ENCODE measurements at places on chromosomes 11 and 22. TPM values are rescaled to one million over a fixed set of nuclear protein-coding genes. Genes with fewer than 3 reads are reported as not detected.

Gene MTFP1
- polyA plus RNA-seq = 8.1 TPM

DNA sequence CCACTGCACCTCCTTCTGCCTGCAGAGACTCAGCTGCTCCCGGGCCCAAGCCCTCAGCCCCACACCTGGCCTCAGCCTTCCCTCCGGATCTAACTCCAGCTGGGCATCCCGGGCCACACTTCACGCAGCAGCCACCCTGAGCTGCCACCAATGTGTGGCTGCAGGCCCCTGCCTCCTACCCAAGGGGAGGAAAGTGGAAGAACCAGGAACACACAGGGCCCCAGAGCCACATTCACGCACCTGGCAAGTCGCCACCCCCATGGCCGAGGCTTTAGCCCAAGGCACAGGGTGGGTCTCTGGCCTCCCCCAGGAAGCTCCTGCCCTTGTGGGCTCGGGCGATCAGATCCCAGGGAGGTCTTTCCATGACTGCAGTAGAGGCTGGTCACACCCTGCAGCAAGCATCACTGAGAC, 345.6 kb downstream of the CTTN start:
- DNase-seq = no peak
- H3K36me3 ChIP-seq = no peaks in the 10 kb centered on the region
- no peak overlapping the region for H3K4me3 ChIP-seq
- H3K4me1 ChIP-seq = no peaks in the 10 kb centered on the region
- no peak overlapping the region for H3K27ac ChIP-seq

GRCh38 chr11:97722065-97722464, 1298.7 kb upstream of the CNTN5 start:
- H3K4me3 ChIP-seq = no peak overlapping the region
- no peaks in the 10 kb centered on the region for H3K27me3 ChIP-seq
- no peak overlapping the region for H3K27ac ChIP-seq
- peaks cover 8% of the 10 kb centered on the region for H3K4me1 ChIP-seq
- no peaks in the 10 kb centered on the region for H3K36me3 ChIP-seq
- peak; percentile 89 for DNase-seq

GRCh38 chr11:3894128-3894731, 38.8 kb downstream of the STIM1 start:
- H3K27ac ChIP-seq = peak overlapping the region; percentile 40
- peak; percentile 22 for DNase-seq
- no peaks in the 10 kb centered on the region for H3K36me3 ChIP-seq
- H3K4me3 ChIP-seq = no peak overlapping the region

DNA sequence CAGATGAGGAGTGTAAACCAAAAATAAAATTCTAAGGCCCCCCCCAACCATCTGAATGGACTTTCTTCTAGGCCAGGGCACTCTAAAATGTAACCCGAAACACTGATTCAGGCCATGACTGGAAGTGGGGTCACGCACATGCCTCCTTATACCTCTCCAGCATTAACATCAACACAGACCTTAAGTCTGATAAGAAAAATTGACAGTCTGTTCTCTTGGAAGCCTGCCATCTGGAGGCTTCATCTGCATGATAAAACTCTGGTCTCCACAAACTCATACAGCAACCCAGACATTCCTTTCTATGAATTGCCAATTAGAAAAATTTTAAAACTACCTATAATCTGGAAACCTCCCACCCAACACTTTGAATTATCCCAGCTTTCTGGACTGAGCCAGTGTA, 3.9 kb upstream of the SERGEF start:
- H3K27ac ChIP-seq = no peak overlapping the region
- no peak for DNase-seq
- H3K27me3 ChIP-seq = peaks cover 6% of the 10 kb centered on the region
- no peaks in the 10 kb centered on the region for H3K36me3 ChIP-seq

DNA sequence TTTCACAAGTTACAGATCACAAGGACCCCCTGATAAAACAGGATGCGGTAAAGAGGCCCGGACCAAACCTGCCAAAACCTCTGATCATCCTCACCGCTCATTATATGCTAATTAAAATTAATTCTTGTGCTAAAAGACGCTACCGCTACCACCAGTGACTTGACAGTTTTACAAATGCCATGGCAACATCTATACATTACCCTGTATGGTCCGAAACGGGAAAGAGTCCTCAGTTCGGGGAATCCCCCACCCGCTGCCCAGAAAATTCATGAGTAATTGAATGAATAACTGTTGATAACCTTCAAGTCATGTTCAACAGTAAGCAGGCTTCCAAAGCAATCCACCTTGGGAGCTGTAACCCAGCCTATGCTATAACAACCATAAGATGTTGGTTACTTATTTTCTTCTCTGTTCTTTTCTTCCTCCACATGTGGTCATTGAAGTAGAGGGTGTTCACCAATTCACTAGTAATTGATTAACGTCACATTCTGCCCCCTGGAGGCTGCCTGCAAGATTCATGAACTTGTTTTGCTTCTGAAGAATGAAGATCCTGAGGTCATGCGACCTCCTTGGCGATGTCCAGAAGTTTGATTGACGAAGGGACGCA, 20.6 kb downstream of the APOBEC3H start:
- peak; percentile 49 for DNase-seq
- H3K27me3 ChIP-seq = peaks cover 38% of the 10 kb centered on the region
- H3K27ac ChIP-seq = no peak overlapping the region
- H3K4me1 ChIP-seq = no peaks in the 10 kb centered on the region

DNA sequence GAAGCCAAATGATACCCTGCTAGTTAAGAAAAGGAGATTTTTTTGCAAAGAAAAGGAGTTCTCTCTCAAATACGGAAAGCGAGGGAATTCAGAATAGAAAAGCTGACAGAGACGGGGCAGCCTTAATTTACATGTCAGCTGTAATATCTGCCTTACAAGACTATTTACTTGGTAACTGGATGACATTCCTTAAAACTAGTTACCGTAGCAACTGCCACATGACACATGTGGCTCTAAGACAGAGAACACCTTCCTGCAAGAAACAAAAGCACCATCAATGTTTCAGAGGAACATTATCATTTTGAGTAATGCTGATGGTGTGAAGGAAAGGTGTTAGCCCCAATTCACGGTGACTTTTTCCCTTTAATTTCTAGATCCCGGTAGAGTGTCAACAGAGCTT, 222.1 kb downstream of the LRRC4C start:
- no peak for DNase-seq
- H3K36me3 ChIP-seq = no peaks in the 10 kb centered on the region
- H3K27ac ChIP-seq = no peak overlapping the region

DNA sequence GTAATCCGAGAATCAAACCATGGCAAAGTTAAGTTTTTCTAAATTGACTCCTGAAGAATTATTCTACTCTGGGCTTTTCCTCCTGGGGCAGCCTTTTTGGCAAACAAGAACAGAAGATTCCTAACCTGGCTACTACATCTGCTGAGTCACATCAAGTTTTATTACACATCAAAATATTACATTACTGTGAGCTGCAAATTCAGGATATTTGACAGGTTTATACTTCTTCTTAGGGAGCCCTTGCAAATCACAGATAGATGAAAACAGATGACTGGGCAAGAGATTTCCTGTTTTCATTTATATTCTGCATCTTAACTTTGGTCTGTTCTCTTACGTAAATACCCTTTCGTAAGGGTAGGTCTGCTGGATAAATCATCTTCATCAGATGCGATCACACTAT, 23.6 kb downstream of the XRRA1 start:
- DNase-seq = peak; percentile 41
- H3K4me1 ChIP-seq = peaks cover 8% of the 10 kb centered on the region
- H3K27me3 ChIP-seq = no peaks in the 10 kb centered on the region
- H3K36me3 ChIP-seq = peaks cover 5% of the 10 kb centered on the region
- H3K27ac ChIP-seq = no peak overlapping the region

- no peak overlapping the region for H3K27ac ChIP-seq
- DNase-seq = no peak
- peaks cover 3% of the 10 kb centered on the region for H3K4me1 ChIP-seq
Observed at GRCh38 chr11:35261197-35261596, 122.2 kb downstream of the CD44 start.

Data from IMR-90 (cell line).